ENCODE measurements at places on chromosomes 1 and 21.

DNA sequence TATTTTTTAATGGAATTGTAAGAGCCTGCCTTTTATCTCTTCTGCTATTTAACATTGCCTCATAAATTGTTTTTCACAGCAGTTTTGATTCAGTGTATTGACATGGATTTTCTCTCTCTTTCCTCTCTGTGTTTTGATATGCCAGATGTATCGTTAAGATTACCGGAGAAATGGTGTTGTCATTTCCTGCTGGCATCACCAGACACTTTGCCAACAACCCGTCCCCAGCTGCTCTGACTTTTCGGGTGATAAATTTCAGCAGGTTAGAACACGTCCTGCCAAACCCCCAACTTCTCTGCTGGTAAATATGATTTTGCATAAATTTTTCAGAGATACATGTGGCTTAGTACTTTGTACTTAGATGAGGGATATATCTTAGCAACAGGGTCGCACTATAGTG is 23.1 kb upstream of the DYNLT5 start:
- DNase-seq: peak; percentile 63

- no peak for DNase-seq
Observed at GRCh38 chr1:111924786-111925185, 64.7 kb downstream of the KCND3 start.

GRCh38 chr1:1418464-1419362 is 2.4 kb downstream of the ANKRD65 start:
- DNase-seq: no peak

DNA sequence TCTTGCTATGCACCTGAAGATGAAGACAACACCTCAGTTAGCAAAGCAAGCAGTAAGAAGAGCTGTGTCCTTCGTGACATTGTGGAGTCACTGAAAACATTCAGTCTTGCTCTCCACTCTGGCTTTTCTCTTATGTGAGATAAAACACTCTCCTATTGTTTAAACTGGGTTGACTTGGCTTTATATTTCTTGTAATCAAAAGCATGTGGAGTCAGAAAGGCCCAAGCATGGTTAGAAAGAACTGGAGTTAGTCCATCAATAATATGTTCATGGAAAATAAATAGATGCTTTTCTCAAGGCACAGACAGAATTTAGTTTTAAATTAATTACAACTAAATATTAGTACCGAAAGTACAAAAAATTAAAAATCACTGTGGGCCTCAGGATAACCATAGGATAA is 61.7 kb downstream of the UBE2U start:
- no peak for DNase-seq

DNA sequence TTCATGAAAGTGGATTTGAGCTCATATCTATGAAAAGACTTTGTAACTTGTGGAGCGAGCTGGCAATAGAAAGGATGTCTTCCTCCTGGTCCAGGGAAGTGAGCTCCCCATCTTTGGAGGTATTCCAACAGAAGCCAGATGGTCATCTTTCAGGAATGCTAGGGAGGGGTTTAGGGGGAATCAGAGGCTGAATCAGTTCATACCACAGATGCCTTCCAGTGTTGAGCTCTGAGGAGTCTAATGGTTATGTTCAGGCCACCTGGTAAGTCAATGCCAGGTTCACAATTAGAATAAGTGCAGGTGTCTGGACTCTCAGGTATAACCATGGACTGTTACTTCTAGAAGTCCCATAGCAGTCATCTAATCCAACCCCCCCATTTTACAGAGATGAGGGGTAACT is 119.1 kb downstream of the ACTL8 start:
- DNase-seq: peak; percentile 81

GRCh38 chr1:25210728-25211127 is 21.6 kb downstream of the SYF2 start:
- DNase-seq: peak; percentile 8

DNA sequence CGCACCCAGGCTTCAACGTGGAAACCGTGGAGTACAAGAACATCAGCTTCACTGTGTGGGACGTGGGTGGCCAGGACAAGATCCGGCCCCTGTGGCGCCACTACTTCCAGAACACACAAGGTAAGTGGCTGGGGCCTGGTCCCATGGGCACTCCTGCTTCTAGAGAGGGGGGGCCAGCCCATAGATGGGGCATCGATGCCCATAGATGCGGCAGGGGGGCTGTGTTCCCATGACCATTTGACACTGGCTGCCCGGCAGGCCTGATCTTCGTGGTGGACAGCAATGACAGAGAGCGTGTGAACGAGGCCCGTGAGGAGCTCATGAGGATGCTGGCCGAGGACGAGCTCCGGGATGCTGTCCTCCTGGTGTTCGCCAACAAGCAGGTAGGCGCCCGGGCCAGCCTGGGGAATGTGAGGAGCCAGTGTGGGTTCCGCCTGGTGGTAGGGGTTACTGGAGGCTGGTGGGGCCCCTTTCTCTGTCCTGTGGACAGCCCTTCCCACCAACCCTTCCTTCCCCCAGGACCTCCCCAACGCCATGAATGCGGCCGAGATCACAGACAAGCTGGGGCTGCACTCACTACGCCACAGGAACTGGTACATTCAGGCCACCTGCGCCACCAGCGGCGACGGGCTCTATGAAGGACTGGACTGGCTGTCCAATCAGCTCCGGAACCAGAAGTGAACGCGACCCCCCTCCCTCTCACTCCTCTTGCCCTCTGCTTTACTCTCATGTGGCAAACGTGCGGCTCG is 5.6 kb downstream of the C1orf35 start:
- DNase-seq: no peak

- DNase-seq: peak; percentile 23
Observed at GRCh38 chr1:95232646-95233318, 1.2 kb upstream of the RWDD3 start.

- no peak for DNase-seq
Observed at GRCh38 chr1:32361308-32361673, 994 bp downstream of the FAM229A start.

DNA sequence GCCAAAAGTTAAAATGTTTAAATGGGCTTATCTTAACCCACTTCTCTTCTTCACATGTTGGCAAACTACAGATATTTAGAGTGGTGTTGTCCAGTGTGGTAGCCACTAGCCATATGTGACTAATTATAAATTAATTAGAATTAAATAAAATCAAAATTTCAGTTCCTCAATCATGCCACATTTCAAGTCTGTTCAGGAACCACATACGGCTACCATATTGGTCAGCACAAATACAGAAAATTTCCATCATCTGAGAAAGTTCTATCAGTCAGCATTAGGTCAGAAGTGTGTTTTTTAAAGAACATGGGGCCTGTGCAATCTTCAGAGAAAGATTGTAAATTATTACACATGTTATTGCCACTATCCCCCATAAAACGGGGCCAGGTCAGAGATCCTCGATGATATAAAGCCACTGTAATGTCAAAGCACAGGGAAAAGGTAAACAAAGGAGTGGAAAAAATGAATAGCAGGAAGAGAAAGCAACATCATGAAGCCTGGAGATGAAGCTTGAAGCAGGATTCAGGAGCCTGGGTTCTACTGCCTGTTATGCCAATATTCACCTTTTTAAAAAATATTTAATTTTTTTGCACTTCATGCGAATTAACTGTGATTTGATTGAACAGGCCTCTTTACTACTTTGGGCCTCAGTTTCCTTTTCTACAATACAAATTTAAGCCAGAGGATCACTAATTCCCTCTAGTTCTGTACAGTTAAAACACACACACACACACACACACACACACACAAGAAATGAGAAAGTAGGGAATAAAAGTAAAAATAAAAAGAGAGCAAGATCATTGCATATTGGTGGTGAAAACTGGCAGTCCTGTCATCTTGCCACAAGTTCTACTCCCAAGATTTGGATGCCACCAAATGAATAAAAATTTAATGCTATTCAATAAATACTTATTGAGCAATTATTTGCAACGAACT is 2.3 kb downstream of the RSBN1 start:
- DNase-seq: peak; percentile 7

GRCh38 chr1:63640633-63641567 is 47.7 kb downstream of the PGM1 start:
- no peak for DNase-seq

GRCh38 chr1:6603238-6603914 is 707 bp upstream of the KLHL21 start:
- DNase-seq: peak; percentile 87

DNA sequence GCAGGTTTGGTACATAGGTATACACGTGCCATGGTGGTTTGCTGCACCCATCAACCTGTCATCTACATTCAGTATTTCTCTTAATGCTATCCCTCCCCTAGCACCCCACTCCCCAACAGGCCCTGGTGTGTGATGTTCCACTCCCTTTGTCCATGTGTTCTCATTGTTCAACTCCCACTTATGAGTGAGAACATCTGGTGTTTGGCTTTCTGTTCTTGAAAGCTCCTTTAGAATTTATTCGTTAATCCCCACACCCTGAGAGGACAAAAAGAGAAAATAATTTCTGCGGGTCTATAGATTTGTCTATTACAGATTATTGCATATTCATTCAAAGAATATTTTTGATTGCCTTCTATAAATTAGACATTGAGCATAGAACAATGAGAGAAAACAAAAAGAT is 455.5 kb downstream of the PLPP3 start:
- no peak for DNase-seq

GRCh38 chr1:30179942-30180543 is 543.3 kb downstream of the MATN1 start:
- no peak for DNase-seq

DNA sequence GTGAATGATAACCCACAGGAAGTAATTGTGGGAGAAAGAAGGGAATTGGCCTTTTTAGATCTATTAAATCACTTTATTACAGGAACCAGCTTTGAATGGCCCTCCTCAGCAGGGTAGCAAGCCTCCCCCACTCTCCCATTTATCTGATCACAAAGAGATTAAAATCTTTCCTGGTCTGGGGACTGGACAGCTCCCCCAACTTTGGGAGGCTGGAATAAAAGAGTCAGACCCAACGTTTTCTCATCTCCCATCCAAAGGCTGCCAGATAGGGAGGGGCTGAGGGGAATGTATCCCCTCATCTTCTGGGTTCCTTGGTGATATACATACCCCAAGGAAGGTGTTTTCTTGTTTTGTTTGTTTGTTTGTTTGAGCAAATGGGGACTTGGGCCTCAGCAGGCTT is 2.4 kb downstream of the LIN28A start:
- DNase-seq: no peak

- no peak for DNase-seq
Observed at GRCh38 chr1:56295949-56296929, 283.1 kb downstream of the PLPP3 start.

DNA sequence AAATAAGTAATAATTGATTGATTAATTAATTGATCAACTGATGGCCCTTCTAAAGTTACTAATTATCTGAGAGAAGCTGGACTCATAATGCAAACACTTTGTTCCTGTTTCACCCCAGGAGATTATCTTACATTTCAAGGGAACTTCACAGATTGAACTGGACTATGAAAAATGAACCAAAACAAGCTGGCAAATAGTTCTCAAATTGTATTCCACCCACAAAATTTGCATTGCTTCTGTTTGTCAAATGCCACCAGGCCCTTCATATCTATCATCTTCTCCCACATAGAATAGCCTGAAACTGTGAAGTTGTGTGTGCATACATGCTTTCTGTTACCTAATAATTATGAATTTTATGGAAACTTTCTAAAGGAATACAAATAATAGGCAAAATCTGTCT is 104.0 kb downstream of the ZNF281 start:
- no peak for DNase-seq

- no peak for DNase-seq
Observed at GRCh38 chr1:163771637-163772036, 449.9 kb downstream of the NUF2 start.

GRCh38 chr1:32786856-32787255 is 30.3 kb downstream of the YARS1 start:
- DNase-seq: no peak

GRCh38 chr1:80533093-80533492 is 1267.6 kb upstream of the ADGRL2 start:
- DNase-seq: no peak

GRCh38 chr21:44571296-44571695 is 2.2 kb upstream of the KRTAP10-4 start:
- no peak for DNase-seq

- DNase-seq: no peak
Observed at GRCh38 chr21:38491536-38491935, 6.7 kb downstream of the ERG start.

DNA sequence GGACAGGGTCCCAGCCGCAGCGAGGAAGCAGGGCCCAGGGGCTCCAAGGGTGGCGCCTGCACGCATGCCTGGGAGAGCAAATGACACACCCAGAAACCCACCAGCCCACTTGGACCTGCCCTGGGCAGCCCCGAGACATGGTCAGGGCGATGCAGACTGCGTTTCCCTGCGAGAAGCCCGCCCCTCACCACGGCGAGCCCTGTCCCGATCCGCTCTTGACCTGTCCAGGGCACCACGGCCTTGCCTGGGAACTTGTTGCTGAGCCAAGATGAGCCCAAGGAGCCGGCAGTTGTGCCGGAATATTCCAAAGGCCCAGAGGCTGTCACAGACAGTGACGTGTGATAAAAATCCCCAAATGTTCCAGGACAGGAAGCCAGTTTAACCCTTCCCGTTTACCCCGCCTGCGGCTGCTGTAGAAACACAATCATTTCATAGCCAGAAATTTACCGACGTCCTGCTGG is 78.1 kb downstream of the SIK1 start:
- no peak for DNase-seq

- DNase-seq: peak; percentile 70
Observed at GRCh38 chr1:212967801-212968200, 17.5 kb downstream of the VASH2 start.

GRCh38 chr1:112887599-112888283 is 68.3 kb downstream of the SLC16A1 start:
- no peak for DNase-seq

GRCh38 chr1:64969305-64970046 is 3.1 kb upstream of the JAK1 start:
- peak; percentile 15 for DNase-seq

DNA sequence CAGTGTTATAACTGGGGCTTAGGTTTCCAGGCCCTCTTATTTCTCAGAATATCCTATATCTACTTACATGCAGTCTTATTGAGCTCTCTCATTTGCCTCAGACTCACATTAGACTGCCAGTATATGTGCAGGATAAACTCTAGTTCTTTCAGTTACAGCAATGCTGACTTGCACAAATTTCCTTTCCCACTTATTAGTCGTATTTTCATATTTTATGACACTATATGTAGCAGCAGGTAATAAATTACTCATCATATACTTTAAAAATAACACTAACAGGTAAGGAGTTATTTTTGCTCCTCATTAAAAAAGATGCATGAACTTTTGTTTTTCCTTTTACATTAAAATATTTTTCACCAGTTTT is 65.7 kb downstream of the GADD45A start:
- no peak for DNase-seq

DNA sequence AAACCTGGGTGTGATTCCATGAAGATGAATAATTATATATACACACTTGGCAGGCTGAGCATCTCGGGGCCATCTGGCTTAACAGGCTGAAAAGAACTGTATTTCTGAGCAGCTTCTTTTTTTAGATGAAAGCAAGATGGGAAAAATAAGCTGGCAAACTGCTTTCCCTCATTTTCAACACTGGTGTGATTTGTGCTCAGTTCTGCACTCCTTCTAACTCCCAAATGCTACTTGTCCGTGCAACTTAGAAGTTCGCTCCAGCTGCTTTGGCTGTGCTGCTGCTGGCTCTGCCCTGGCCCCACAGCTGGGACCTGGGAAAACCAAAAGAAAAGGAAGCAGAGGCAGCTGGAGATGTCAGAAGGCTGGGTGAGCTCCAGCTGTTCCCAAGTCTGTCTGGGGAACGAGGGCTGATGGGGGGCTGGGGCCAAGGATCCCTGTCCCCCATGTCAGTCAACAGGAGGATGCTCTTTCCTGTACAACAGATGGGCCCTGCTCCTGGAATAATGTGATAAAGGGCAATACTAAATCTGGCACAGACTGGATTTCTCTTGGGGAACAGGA is 44.9 kb downstream of the PAFAH2 start:
- DNase-seq: peak; percentile 33
